AG04450 (cell line): ENCODE measurements at places on chromosomes 6 and 20.
A peak's percentile ranks its signal among the peaks of the same experiment; 100 is the strongest.

DNA sequence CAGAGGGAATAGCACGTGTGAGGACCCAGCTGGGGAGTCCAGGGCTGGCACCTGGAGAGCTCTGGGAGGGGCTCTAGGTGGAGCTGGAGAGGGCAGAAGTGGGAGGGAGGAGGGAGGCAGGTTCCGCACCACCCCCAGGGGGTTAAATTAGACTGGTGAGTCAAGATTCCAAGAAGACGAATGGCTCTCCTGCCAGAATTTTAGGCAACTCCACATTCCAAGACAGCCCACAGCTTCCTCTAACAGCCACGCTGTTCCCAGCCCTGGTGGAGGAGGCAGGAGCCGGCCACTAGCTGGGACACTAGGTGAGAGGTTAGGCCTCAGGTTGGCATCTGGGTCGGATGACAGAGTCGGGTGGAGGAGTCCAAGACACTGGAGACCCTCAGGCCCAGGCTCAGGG, 60.2 kb downstream of the TFAP2C start:
- DNase-seq: no peak

DNA sequence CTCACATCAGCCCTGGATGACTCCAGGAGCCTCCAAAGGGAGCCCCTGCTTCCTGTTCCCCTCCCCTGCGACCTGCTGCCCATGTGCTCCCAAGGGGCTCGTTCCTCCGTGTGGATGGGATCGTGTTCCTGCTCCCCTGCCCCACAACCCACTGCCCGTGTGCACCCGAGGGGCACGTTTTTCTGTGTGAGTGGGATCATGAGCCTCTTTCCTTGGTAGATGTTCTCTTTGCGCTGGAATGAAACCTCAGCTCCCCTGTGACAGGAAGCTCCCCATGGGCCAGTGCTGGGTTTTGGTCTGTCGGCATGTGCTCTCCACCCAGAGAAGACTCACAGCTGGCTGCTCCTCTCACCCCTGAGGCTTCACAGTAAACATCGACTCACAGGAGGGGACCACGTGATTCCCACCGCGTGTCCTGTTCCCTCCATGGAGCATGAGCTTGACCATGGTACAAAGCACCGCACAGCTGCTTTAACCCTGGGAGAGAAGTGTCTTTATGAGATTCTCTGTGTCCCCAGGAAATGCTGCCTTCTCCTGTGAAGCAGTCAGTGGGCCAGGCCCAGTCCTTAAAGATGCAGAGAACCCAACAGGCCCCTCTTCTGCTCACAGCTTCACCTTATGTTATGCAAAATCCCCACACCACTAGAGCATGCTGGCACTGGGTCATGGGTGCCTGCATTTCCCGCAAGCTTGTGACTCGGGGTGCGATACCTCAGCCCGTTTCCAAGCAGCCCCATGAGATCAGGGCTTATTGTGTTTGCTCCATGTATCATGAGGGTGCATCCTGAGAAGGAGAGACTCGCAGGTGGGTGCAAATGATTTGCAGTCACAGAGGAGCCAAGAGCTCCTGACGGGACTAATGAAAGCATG, 215.1 kb downstream of the ERMARD start:
- no peak for DNase-seq

DNA sequence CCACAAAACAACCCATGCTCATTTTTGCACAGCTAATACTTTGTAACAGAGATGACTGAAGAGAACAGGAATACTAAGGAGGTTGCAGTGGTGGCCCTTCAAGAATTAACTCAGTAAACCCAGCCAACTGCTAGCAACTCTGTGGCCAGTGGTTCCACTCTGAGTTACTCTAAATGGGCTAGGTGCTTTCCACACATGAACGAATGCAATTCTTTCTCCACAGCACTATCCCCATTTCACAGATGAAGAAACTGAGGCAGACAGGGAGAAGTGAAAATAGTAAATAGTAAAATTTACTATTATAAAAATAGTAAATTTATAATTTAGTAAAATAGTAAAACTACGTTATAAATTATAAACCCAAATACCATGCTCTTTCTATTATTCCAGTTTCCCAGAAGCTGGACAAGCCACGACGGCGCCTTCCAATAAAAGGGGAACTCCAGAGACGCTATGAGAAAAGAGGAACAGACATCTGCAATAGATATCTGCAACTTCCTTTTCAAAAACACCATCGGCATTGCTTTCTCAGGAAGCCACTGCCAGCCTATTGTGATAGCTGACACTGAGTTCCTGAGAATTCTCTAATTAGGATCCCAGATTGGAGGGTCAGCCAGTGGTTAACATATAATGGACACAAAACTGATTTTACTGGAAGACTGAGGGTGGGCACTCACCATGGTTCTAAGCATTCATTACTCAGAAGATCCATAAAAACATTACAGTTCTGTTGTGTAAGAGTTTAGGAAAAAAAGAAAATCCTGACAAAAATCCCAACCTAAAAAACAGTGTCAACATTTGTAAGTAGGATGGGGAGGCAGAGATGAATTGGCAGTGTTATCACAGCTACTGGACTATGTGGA, 16.2 kb downstream of the FKBP1A start:
- no peak for DNase-seq

GRCh38 chr6:138545621-138545980, 46.3 kb upstream of the NHSL1 start:
- DNase-seq: no peak

DNA sequence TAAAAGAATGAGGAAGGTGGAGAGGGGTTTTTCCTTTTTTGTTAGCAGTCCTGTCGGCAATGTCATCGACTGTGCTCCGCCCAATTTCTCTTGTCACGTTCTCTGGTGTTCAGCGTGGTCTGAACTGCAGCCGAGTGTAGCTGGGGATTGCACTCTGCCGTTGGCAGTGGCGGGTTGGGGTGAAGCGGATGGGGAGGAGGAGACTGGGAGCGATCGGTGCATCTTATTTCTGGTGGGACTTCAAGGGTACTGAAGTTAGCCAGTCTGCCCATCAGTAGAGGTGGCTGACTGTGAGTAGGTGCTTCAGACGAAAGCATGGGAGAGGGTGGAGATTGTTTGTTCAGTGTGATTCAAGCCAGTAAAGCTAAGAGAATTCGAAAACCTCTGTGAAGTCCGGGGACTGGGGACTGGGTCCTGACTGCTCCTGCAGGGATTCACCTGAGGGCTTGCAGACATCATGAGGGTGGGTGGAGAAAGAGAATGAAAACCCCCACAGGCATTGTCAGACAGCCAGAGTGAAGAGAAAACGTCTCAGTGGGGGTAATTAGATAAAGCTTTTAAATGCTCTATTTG, 5.1 kb downstream of the RREB1 start:
- DNase-seq: no peak

DNA sequence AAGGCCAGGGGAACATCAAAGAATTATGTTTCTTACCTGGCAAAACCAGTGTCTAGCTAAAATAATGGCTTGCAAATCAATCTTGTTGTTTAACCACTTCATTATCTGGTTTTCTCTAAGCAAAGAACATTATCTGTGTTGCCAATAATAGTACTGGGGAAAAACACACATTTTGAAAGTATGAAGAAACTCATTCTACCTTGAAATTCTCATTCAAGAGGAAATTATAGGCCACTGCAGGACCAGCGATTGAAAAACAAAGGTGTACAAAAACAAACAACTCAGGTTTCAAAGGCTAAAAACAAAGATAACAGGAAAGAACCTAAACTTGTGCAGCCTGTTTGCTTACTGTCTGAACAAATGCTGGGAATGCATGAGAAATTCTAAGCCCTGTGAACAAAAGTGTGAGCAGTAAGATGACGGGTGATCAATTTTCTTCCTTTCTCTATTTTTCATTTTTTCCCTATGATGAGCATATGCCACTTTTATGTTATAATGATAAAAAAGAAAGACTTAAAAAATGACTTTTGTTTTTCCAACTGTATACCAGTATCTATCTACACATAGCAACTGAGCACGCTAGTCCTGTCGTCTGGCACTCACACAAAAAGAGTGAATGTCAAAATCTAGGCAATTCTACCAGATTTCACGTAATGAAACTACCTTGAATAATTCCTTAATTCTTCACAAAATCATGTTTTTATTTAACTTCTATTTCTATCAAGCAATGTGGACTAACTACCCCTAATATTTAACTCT, 117.9 kb downstream of the SGK1 start:
- DNase-seq: no peak

- no peak for DNase-seq
These were observed 6.4 kb downstream of the RPS12 start for GRCh38 chr6:132820629-132821381.

- DNase-seq: no peak
These were observed 402 bp upstream of the TAF8 start for GRCh38 chr6:42049948-42050296.

GRCh38 chr6:38039502-38039901, 220.0 kb downstream of the ZFAND3 start:
- DNase-seq: no peak

DNA sequence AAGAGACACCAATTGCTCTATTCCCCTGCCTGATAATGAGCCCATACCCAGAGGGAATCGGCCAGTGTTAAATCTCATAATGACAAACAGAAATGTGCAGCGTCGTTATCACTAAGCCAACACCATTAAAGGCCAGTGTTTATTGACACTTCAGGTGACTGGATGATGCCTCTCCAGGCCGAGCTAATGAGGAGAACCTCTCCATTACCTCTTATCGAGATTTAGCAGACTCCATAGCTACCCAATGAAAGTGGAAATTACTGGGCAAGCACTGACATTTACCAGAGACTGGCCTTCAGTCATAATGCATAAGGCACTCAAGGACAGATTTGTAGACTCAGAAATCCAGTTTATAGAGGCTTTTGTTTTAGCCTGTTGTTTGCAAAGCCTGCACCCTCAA, 669.5 kb downstream of the MAFB start:
- no peak for DNase-seq

DNA sequence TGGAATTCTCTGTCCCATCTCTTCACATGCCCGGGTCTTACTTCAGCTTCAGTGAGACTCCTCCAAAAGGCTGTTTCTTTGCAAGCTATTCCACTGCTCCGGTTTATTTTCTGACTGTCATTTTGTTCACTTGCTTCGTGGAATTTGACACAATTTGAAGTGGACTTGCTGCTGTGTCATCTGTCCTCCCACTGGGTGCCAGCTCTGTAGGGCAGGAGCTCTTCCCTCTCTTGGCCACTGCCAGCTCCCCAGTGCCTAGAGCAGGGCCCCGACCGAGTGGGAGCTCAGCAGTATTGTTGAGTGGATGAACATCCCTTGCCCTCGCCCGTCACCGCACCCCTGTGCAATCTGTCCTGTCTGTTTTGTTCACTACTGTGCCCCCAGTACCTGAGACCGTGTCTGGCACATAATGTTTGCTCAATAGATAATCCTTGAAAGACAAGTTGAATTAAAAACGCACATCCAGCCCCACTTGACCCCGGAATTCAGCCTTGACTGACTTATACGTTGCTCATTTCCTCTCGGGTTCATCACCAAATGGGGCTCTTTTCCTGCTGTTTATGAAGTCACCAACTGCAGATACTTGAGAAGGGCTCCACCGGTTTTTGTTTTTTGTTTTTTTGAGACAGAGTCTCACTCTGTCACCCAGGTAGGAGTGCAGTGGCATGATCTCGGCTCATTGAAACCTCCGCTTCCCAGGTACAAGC, 170.3 kb upstream of the KCNG1 start:
- no peak for DNase-seq

- DNase-seq: no peak
These were observed 11.2 kb upstream of the ZBTB46 start for GRCh38 chr20:63842258-63842657.

DNA sequence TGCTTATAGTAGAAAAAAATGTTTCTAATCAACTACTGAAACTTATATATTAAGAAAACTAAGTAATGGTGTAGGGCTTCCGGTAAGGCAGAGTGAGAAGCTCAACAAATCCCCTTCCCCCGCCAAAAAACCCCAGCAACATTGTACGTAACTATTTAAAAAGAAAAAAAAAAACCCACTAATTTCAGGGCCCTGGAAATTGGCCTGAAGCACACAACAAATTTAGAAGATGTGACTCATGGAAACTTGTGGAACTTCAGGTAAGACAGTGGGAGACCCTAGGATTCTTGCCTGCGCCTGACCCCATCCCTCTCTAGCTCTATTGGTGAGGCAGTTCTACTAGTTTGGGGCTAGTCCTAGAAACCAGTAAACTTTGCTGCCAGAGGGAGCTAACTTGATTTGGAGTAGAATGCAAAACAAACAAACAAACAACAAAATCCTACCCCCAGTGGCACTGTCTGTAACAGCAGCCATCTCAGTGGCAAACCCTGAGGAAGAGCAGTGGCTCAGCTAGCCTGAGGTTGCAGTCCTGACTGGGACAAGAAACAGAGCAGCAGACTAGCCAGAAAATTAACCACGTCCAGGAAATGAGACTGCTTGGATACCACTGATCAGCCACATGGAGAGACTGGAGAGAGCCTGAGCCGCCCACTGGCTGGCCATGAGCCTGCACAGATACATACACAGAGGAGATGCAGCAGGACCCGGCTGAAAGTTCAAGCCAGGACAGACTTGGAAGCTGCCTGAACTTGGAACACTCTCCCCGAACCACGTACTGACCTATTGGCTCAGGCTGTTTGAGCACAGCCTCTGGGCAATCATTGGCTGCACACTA, 135.1 kb downstream of the TBXT start:
- peak; percentile 72 for DNase-seq

- DNase-seq: no peak
These were observed 29.5 kb upstream of the LYRM2 start for GRCh38 chr6:89667872-89668556.

- no peak for DNase-seq
These were observed 122.2 kb upstream of the TNFAIP3 start for GRCh38 chr6:137744877-137745276.

GRCh38 chr6:153624528-153624927, 414.5 kb upstream of the OPRM1 start:
- no peak for DNase-seq

DNA sequence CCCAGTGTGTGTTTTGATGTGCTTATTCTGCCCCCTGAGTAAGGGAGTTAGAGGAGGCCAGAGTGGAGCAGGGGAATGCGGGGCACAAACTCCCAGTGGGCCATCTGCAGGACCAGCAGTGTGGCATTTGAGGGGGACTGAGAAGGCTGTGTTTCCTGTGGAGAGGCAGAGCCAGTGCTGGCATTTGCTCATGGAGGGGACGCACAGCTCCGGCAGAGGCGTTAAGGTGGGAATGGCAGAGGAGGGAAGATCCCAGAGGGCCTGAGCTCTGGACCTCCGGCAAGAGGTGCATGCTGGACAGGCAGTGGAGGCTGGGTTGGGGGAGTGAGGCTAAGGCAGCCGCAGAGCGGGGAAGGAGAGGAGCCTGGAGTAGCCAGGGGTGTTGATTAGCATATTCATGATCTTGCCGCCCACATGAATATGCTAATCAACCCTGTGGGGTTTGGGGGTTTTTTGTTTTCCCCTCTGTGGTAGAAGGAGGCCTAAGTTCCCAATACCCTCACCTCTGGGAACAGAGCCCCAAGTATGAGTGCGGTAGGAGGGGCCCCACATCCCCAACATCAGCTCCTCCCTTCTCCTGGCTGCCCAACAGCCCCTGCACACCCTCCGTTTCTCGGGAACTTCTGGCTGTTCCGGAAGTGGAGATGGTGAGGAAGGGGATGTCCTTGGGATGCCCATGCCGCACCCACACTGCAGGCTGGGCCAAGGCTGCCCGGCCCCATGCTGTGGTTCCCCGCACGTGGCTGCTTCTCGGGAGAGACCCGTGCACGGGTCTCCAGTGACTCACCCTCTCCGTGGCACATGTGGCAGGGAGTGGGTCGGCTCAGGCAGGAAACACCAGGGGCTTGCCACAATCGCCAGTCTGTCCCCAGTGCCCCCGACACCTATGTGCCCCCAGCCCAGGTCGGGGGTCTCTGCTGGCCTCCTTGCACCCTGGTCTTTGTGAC, 33.8 kb downstream of the DLGAP4 start:
- DNase-seq: no peak
